ENCODE measurements at places on chromosomes 12 and 14.
A peak's percentile ranks its signal among the peaks of the same experiment; 100 is the strongest.

DNA sequence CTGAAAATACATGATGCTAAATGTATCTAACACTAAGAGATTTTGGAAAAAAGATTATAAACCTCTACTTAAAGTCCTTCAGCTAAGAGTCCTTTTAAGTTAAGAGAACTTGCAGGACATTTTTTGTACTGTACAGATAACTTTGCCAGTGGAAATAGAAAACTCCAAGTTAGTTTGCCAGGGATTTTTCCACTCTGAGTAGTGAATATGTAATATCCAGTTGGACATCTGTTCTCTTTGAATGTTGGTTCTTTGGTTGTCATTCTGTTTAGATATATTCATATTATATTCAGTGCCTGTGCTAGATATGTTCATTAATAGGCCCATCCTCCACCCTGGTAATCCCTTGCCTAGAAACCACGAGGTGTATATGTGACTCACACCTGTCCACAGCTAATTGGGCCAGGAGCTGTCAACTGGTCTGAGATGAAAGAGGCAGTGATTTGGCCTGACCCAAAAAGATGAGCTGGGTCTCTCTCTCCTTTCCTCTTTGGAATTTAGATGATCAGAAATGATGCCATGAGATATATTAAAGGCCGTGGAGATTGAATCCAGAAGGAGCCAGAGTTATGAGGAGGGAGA is 261.0 kb upstream of the LRIG3 start:
- DNase-seq: no peak

- no peak for DNase-seq
Measured at GRCh38 chr14:51977075-51977474, 12.3 kb upstream of the RTRAF start.

DNA sequence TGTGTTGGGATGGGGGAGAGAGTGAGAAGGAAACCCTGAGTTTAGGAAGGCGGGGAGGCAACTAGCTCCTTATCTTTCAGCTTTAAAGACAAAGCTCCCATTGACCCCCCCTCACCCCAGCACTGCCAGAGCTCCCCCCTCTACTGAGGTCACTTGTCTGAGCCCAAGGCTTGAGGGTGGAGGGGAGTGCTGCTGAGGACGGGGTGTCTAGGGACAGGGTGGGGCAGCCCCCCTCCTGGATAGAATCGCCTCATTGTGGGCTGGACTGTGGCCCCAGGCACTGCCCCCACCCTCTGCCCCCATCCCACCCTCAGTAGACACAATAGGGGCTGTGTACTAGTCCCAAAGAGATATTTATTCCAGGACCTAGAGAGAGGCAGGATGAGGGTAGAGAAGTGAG is 3.0 kb downstream of the ERBB3 start:
- DNase-seq: no peak

- DNase-seq: no peak
Measured at GRCh38 chr12:2583642-2584401, 210.9 kb upstream of the FKBP4 start.

DNA sequence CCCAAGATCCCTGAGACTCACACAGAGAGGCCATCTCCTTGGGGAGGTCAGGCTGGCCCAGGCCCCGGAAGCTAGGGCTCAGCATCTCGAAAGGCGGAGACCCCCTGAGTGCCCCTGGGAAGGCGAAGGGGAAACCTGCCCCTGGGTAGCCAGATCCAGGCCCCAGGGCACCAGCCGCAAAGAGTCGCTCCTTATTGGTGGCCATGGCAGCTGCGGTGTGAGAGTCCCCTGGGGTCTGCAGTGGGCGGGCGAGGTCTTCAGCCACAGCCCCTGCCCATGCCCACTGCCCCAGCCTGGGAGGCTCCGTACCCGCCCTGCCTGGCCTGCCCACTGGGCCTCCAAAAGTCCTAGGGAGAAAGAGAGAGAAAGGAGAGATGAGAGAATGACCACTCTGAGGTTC is 4.7 kb downstream of the RARG start:
- DNase-seq: no peak

- DNase-seq: no peak
Measured at GRCh38 chr12:52085682-52086180, 6.2 kb downstream of the SMIM41 start.

DNA sequence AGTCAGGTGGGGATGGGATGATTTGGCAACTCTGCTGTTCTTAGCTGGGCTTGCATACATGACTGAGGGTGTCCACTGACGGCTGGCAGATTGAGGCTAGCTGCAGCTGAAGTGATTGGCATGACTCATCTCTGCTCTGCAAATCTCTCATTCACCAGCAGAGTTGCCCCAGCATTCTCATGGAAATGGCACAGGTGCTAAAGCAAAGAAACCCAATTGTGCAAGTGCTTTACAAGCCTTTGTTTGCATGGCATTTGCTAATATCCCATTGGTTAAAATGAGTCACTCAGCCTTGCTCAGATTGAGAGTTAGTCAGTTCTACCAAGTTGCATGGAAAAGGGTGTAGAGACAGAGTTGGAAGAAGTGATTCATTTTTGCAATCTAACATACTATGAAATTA is 389.7 kb upstream of the FAR2 start:
- no peak for DNase-seq

DNA sequence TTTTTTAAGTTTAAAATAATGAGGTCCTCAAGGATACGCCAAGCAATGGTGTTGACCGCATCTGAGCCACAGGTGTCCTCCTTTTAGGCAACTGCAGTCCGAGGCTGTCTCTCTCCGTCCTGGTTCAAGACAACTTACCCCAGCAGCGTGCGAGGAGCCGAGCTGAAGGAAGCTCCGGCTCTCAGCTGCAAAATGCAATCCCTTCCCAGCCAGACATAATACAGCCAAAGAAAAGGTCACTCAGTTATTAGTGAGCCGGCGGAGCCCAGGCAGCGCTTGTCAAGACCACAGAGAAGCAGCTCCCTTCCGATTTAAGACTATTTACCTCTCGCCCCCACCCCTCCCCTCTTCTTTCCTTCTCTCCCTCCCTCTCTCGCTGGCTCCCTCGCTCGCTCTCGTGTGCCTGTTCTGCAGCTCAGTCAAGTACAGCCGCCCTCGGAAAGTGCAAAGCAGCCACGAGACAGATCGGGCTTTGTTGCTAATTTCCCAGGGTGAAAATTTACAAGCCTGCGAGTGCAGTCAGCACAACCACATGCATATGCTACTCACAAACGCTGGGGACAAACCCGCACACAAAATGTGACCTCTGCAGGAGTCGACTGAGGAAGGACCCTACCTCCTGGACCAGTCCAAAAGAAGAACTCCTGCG is 363 bp upstream of the LMO3 start:
- DNase-seq: no peak

GRCh38 chr12:133202493-133203343 is 21.4 kb downstream of the ZNF268 start:
- no peak for DNase-seq

- no peak for DNase-seq
Measured at GRCh38 chr14:27845902-27846301, 920.7 kb upstream of the FOXG1 start.

DNA sequence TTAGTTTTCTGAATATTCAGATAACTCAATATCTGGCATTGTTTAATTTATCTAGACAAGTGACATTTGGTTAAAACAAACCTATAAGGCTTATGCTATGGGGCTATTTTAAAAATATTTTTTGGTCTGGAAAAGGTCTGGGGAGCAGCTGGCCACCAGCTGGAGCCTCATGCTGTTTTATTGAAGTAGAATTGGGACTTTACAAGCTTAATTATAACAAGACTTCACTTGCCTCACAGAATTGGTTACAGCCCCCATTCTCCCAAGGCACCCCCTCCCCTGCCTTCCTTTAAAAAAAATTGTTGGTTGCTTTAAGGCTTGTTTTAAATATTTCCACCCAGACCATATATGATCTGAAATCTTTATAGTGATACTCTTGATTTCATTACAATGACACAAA is 453.9 kb downstream of the ADAMTS20 start:
- DNase-seq: no peak

GRCh38 chr12:109763201-109763841 is 49.7 kb downstream of the FAM222A start:
- peak; percentile 64 for DNase-seq

GRCh38 chr12:6450869-6451347 is 934 bp upstream of the TAPBPL start:
- DNase-seq: no peak

- DNase-seq: no peak
Measured at GRCh38 chr12:29739279-29739991, 44.3 kb downstream of the TMTC1 start.

DNA sequence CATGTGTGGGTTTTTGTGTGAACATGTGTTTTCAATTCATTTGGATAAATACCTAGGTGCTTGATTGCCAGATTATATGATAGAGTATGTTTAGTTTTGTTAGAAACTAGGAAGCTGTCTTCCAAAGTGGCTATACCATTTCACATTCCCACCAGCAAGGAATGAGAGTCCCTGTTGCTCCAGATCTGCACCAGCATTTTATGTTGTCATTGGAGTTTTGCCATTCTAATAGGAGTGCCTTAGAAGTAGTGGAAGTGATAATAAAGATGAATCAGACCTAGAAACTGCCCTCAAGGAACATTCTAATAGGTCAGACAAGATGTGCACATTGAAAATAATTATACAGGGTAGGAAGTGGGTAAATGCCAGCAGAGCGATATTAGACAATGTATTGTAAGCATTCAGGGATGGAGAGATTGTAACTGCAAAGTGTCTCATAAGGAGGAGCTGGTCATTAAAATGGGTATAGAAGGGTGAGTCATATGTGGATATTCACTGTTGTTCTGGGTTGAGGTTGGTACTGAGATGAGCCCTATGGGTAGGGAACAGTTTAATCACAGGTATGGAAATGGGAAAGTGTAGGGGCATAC is 71.4 kb downstream of the MNAT1 start:
- no peak for DNase-seq

DNA sequence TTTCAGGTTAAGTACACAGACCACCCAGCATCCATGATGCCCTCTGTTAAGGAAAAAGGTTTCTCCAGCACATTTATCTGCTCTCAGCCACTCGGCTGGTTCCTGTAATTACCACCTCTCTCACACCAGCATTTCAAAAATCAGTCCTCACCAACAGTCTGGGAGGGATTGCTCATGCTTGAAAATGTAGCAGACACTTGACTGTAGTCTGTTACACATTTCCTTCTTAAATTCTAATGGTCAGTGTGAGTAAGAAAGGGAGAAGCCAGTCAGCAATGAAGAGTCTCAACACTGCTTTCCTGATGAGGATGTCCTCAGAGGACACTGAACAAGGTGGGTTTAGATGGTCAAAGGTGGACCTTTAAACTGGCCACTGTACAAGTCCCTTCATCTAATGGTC is 6.0 kb downstream of the ZBTB39 start:
- DNase-seq: no peak

- no peak for DNase-seq
Measured at GRCh38 chr12:54028314-54029201, at the start of gene HOXC6. Gene HOXC6 (plus strand): TSS chr12:54028440. CDS start chr12:54028522, 82 bp downstream.

GRCh38 chr14:37903343-37904191 is 304.1 kb upstream of the SSTR1 start:
- no peak for DNase-seq

GRCh38 chr12:16136219-16136988 is 141.1 kb downstream of the SLC15A5 start:
- no peak for DNase-seq

DNA sequence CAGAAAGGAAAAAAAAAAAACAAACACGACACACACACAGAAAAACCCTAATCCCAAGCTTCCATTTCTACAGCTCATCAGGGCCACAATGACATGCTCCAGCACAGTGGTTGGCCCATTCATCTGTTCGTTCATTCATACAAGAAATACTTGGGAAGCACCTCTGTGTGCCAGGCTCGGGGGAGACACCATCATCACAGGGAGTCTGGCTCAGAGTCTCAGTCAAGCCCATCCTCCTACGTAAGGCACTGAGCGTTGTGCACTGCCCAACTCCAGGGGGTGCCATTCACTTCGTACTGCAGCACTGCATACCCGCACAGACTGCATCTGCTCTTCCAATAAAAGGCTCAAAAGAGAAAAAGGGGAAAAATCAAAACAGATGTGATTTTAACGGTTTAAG is 15.3 kb downstream of the VPS37B start:
- no peak for DNase-seq

GRCh38 chr12:29702972-29703371 is 80.8 kb downstream of the TMTC1 start:
- no peak for DNase-seq

- peak; percentile 57 for DNase-seq
Measured at GRCh38 chr12:104566244-104566993, 109.7 kb downstream of the CHST11 start.

DNA sequence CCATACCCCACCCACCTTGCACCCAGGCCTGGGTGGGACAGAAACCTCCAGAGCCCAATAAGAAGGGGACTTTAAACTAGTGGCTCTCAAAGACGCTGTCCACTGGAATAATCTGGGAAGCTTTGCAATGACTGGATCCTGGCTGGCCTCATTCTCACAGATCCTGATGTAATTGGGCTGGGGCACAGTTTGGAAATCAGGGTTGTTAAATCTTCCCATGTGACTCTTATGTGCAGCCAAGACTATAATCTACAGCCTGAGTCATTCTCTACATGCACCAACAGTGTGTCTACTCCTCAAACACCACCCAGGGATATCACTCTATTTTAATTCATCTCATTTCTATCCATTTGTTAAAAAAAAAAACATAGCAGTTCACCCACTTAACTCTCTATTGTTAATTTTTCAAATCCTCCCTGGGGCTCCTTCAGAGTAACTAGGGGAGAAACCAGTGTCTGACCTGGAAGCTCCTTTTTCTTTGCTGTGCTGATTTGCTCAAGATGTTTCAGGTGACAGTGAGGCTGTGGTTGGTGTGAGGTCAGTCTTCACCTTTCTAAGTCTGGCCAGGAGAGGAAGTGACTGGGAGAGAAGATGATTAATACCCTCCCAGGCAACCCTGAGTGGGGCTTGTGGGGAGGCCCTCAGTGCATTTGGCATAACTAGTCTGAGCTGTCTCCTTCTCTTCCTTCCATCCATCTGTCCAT is 211.6 kb upstream of the SFSWAP start:
- DNase-seq: no peak

- DNase-seq: no peak
Measured at GRCh38 chr12:70719672-70720420, 82.6 kb upstream of the PTPRB start.

GRCh38 chr14:54627540-54628363 is 60.8 kb downstream of the SAMD4A start:
- peak; percentile 64 for DNase-seq

GRCh38 chr12:1213618-1214205 is 222.7 kb downstream of the ERC1 start:
- DNase-seq: no peak

DNA sequence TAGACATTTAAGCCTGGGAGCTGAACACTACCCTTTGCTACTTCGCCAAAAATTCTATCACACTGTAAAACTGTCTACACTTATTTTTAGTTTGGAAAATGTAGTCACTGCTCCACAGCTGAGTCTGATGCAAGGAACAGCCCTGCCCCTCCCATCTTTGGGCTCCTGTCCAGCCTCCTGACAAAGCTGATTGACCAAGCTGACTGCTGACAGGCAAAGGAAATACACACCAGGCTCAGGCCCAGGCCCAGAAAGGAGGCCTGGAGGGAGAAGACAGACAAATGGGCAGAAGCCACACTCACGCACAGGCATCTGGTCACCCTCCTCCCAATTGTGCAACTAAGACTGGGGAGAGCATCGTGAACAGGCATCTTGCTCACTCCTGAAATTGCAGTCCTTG is 55.3 kb downstream of the ISCA2 start:
- DNase-seq: no peak

- DNase-seq: no peak
Measured at GRCh38 chr12:93743999-93744689, 67.0 kb downstream of the CRADD start.

- DNase-seq: no peak
Measured at GRCh38 chr14:80095623-80096022, 115.7 kb downstream of the DIO2 start.

GRCh38 chr14:93033084-93033982 is 82.4 kb downstream of the ITPK1 start:
- no peak for DNase-seq
